Panc1 (cell line): ENCODE measurements at places on chromosomes 5 and 9.

DNA sequence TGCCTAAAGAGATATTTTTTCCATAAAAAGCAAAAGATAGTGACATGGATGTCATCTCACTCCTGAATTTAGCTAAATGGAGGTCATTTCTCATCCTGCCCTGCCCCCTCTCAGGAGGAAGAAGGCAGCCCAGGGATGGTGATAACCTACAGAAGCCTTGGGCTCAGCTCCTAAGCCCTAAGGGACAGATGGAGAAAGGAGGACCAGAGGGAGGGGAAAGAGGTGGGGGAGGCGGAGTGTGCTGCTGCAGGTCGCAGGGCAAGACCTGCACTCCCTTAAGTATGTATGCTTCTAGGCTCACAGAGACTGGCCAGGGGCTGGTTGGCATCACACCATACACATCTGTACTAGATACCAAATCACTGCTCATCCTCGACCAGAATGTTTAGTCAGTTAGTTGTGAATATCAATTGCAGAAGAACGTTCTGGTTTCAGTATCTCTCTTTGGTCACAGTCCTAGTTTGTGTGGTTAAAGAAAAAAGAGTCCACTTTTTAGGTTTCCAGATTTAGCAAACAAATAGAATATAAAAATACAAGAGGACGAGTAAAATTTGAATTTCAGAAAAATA is 18.4 kb upstream of the CDKN2AIPNL start:
- DNase-seq: no peak

DNA sequence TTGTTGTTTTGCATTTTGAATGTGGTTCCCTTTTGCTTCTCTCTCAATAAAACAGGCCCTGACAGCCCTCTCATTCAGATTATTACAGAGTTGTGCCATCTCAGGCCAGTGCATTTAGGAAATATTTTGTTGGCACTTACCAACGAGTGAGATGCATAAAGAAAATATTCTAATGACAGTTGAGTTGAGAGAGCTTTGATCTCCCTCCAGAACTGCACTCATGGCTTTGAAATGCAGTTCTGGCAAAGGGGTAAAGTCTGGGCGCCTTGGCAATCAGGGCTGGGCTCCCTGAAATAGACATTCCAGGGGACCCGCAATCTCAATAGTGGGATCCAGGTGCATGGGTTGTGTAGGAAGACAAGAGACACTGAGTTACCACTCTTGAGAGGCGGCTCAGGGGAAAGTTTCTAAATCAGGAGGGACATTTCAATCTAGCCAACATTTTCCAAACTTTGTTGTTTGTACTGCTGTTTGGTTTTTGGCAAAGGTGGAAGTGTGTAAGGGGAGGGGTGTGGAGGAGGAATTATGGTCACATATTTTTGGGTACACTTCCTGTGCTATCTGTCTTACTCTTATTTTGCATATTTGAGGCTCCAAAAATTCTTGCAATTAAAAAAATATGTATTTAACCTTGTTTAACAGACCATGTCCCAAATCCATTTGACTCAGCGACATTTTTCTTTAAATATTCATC is 48.8 kb downstream of the PAPPA start:
- no peak for DNase-seq

DNA sequence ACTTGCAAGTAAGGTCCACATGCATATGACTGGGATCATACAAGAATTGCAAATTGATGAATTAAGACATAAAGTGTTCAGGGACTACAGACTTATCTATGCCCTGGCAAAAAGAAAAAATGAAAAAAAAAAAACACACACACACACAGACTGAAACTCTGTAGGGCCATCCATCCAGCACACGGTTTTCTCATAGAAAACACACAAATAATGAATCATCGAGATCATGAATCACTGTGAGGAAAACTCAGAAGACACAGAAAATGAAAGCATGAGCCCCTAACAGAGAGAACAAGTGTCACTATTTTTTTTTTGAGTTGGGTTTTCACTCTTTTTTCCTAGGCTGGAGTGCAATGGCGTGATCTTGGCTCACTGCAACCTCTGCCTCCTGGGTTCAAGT is 185.2 kb downstream of the IRX2 start:
- DNase-seq: no peak

DNA sequence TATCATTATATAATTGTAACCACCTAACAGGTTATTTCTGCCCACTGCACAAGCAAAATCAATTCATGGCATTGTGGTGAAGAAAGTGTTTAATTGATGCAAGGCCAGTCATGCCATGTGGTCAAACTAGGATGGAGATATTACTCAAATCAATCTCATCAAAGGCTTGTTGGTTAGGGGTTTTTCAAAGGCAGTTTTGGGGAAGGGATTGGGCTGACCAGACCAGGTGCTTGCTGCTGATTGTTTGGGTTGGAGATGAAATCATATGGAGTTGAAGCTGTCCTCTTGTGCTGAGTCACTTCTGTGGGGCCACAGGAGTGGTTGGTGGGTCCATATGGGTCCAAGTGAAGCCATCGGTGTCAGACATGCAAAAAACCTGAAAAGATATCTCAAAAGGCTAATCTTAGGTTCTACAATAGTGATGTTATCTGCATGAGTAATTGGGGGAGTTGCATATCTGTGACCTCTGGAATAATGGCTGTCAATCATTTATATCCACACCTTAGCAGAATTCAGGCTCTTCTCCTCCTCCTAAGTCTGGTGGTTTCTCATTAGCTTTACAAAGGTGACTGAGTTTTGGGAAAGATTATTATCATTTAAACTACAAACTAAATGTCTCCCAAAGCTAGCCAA is 44.9 kb downstream of the HMGCS1 start:
- DNase-seq: no peak

GRCh38 chr5:93829346-93829745 is 87.9 kb upstream of the POU5F2 start:
- DNase-seq: no peak

DNA sequence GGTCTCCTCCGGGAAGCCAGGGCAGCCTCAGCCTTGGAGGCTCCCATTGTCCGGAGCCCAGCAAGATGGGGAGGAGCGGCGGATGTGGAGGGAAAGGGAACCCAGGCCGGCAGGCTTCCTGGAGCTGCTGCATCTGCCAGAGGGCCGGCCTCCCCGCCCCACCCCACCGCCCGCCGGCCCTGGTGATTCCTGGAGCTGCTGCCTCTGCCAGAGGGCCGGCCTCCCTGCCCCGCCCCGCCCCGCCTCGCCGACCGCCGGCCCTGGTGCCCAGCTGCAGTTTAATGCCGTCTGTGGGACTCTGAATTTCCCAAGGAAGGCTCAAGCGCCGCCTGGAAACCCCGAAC is 31.6 kb downstream of the EXD3 start:
- no peak for DNase-seq

- no peak for DNase-seq
Observed at GRCh38 chr5:124634228-124634739, 112.2 kb downstream of the ZNF608 start.

DNA sequence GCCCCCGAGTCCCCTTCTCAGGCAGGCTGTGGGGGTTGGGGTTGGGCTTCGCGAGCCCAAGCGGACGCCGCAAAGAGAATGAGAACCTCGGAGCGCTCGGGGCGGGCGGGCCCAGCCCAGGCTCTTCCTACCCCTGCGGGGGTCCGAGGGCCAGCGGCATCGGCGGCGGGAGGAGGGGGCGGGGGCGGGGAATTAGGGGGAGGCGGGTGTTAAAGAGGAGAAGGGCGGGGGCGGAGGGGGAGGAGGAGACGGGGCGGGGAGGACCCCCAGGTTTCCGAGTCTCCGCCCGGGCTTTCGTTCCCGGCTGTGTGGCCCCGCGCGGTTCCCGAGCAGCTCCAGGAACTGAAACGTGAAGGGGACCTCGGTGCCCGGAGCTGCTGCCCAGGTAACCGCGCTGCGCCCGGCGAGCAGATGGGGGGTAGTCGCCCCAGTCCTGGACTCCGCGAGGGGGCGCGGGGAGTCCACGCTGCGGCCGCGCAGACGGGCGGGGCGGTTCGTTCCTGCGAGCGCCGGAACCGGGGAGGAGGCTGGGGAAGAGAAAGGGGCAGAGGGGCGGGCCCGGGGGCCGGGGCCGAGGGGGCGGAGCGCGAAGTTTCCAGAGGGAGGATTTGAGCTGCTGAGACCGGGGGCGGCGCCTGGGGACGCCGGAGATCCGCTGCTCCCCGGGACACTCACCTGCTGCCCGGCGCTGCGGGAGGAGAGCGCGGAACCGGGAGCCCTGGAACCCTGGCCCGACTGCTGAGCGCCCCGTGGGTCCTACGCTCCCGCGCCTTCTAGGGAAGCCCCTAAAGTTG is 38.4 kb upstream of the PLEKHG4B start:
- DNase-seq: no peak
